ENCODE measurements at places on chromosomes 3 and 15. TPM values are rescaled to one million over a fixed set of nuclear protein-coding genes. Genes with fewer than 3 reads are reported as not detected.

VGLL3 gene
- 12.2 TPM for polyA plus RNA-seq

SKOR1 gene
- 0.67 TPM for polyA plus RNA-seq

DUOXA2 gene
- polyA plus RNA-seq, result not detected

GNB5 gene
- 49.2 TPM for polyA plus RNA-seq

TRIM42 gene
- not detected for polyA plus RNA-seq

CAMKV gene
- not detected for polyA plus RNA-seq

TPRA1 gene
- polyA plus RNA-seq, result 35.2 TPM

CCR2 gene
- 0.40 TPM for polyA plus RNA-seq

CXCR6 gene
- polyA plus RNA-seq, result 3.5 TPM

GOLGA8G gene
- not detected for polyA plus RNA-seq

SCG3 gene
- 0.11 TPM for polyA plus RNA-seq

CPEB1 gene
- polyA plus RNA-seq, result 6.7 TPM

BOC gene
- polyA plus RNA-seq, result 28.6 TPM

EIF4E3 gene
- 33.4 TPM for polyA plus RNA-seq

POLQ gene
- 0.08 TPM for polyA plus RNA-seq

BFSP2 gene
- polyA plus RNA-seq, result not detected

KCNMB2 gene
- polyA plus RNA-seq, result 7.5 TPM

GCSAM gene
- polyA plus RNA-seq, result 0.13 TPM

TUSC7 gene
- not detected for polyA plus RNA-seq

PPP1R14D gene
- polyA plus RNA-seq, result not detected

HYAL1 gene
- polyA plus RNA-seq, result 4.4 TPM

CHRM5 gene
- polyA plus RNA-seq, result not detected

RPS27L gene
- polyA plus RNA-seq, result 121 TPM

STAC gene
- 1.2 TPM for polyA plus RNA-seq

UCN2 gene
- 0.18 TPM for polyA plus RNA-seq

CSPG4 gene
- 3.3 TPM for polyA plus RNA-seq

RSRC1 gene
- 13.4 TPM for polyA plus RNA-seq

PLA2G4B gene
- 10.6 TPM for polyA plus RNA-seq

CNTN3 gene
- polyA plus RNA-seq, result 1.3 TPM

ERICH6 gene
- polyA plus RNA-seq, result not detected

POMGNT2 gene
- 12.0 TPM for polyA plus RNA-seq

PXYLP1 gene
- 17.5 TPM for polyA plus RNA-seq

TNFSF10 gene
- polyA plus RNA-seq, result 32.0 TPM

NDUFAF3 gene
- 72.6 TPM for polyA plus RNA-seq

GOLGA6L26 gene
- polyA plus RNA-seq, result not detected

CPN2 gene
- 1.6 TPM for polyA plus RNA-seq

PLA2G4D gene
- not detected for polyA plus RNA-seq

GOLGA6L10 gene
- 1.7 TPM for polyA plus RNA-seq

RETNLB gene
- polyA plus RNA-seq, result not detected

ONECUT1 gene
- not detected for polyA plus RNA-seq

DHX36 gene
- polyA plus RNA-seq, result 23.7 TPM

ADAM10 gene
- polyA plus RNA-seq, result 60.2 TPM

C3orf85 gene
- polyA plus RNA-seq, result not detected

P2RY12 gene
- polyA plus RNA-seq, result 0.19 TPM

GCNT3 gene
- polyA plus RNA-seq, result 0.57 TPM

MEGF11 gene
- not detected for polyA plus RNA-seq

SLC27A2 gene
- 0.10 TPM for polyA plus RNA-seq

GXYLT2 gene
- polyA plus RNA-seq, result 34.9 TPM

FBXL2 gene
- 4.6 TPM for polyA plus RNA-seq

MYLK gene
- 167 TPM for polyA plus RNA-seq

SPESP1 gene
- polyA plus RNA-seq, result 4.8 TPM

TP53BP1 gene
- 14.5 TPM for polyA plus RNA-seq

ERC2 gene
- polyA plus RNA-seq, result 1.2 TPM

CD86 gene
- 8.7 TPM for polyA plus RNA-seq

PRR20G gene
- not detected for polyA plus RNA-seq

SCAMP5 gene
- 4.6 TPM for polyA plus RNA-seq

All from ovary (tissue), 10 donors.